ENCODE measurements at places on chromosomes 7 and 10.
A peak's percentile ranks its signal among the peaks of the same experiment; 100 is the strongest.

DNA sequence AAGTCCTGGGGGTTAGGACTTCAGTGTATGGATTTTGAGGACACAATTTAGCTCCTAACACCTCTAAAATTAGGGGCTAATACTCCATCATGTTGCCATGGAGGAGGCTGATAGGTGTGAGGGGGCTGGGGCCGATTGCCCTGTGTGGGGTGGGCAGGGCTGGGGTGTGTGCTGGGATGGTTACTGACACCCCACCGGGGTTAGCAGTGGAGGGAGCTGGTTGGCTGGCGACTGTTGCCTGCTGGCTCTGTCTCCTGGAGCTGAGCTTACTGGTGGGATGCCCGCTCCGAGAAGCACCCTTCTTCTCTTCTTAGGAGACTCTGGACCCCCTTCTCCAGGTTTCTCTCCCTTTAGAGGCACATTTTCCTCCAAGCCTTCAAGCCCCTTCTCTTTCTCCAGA lies 22.2 kb upstream of the SH2D4B start:
- DNase-seq = no peak

GRCh38 chr10:110772454-110773025 lies 99.2 kb upstream of the PDCD4 start:
- no peak for DNase-seq

GRCh38 chr10:112913255-112913654 lies 36.8 kb upstream of the TCF7L2 start:
- no peak for DNase-seq

- DNase-seq = no peak
Measured at GRCh38 chr7:122350701-122351100, 46.2 kb upstream of the FEZF1 start.

GRCh38 chr10:73233883-73234282 lies 13.2 kb downstream of the DNAJC9 start:
- no peak for DNase-seq

GRCh38 chr7:38465956-38466355 lies 165.2 kb downstream of the AMPH start:
- DNase-seq = no peak

DNA sequence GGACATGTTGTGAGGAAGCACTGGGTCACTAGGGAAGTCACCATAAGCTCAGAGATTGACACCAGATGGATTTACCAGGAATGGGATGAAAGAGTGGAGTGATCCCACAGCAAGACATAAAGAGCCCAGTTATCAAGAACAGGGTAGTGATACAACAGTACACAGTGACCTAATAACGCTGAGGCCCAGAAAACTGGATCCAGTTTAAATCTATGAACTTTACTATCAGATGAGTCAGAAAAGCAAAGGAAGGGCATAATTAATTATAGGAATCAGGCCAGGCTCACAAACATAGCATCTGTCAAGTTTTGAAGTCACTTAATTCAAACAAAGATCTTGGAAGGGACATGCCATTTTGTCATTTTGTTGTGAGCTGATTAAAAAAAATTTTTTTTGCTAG lies 73.5 kb downstream of the LRRN3 start:
- no peak for DNase-seq

GRCh38 chr7:36070230-36070629 lies 82.8 kb upstream of the EEPD1 start:
- no peak for DNase-seq

DNA sequence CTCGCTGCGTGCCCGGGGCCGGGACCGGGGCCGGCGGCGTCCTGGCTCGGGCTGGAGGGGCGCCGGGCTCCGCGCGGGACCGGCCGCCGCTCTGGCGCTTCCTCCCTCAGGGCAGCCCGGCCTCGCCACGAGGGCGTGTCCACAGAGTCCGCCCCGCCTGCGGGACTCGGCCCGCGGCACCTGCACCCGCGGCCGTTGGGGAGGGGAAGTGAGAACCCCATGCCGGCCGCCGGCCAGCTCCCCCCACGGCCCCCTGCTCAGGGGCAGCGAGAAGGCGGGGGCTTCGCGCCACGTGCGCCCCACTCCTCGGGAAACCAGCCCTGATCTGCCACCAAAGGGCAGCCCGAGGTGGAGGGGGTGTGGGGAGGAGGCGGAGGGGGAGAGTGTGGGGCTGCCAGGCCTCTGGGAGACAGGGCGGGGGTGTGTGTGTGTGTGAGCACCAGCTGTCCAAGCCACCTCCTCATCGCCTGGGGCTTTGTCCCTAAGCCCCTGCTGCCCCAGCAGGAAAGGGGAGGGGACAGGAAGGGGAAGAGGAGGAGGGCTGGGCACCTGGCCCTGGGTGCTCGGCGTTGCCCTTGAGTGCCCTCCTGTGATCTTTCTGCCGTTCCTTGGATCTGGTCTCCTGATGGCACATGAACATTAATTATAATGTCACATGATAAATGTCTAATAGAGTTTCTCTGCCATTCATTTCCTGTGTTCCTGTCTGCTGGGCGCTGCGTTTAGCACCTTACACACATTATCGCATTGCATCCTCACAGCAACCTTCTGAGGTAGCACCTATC lies at the start of gene PIK3AP1:
Gene PIK3AP1 (minus strand): TSS at position 93 of the 785 bp plus-strand sequence. CDS start 120 bp downstream, outside the sequence.
- peak; percentile 1 for DNase-seq

GRCh38 chr10:133176546-133176945 lies 16.5 kb downstream of the KNDC1 start:
- DNase-seq = no peak

- no peak for DNase-seq
Measured at GRCh38 chr10:112230325-112230988, 46.9 kb upstream of the GPAM start.

DNA sequence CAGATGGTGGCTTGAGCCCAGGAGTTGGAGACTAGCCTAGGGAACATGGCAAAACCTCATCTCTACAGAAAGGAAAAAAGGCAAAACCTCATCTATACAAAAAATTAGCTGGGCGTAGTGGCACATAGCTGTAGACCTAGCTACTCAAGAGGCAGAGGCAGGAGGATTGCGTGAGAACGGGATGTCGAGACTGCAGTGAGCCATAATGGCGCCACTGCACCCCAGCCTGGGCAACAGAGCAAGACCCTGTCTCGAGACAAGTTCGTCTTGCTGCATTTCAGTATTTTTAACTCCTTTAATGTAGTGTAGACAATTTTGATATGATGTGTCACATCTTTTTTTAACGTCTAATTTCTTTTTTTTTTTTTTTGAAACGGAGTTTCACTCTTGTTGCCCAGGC lies 31.4 kb upstream of the KMT2C start:
- no peak for DNase-seq

DNA sequence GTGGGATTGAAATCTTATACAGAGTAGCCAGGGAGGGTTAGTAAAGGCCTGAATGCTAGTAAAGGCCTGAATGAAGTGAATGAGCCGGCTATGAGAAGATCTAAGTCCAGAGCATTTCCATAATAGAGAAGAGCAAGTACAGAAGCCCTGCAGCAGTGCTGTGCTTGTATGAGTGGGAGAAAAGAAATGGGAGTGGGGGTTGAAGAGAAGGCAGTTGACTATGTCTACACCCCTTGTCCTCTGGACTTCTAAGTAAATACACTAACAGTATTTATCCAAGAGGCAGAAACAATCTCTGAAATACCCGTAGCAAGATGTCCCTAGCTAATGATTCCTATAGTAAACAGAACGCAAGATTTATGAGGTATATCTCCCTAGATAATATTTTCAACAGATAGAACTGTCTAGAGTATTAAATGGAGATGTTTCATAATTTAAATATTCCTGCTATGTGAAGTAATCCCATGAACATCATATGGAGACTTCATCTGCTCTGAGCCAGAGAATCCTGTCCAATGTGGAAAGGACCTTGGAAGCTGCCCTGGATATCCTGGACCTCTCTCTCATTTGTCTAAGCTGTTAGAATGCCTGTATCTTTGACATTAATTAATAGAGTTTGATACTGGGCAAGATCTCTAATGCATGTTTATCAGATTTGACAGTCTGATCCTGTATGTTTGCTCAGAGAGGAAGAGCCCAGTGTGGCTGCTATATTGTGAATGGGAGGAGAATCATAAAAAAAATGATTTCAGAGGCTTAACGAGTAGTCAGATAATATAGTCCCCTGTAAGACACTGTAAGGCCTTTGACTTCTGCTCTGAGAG lies 171.6 kb downstream of the LRRN3 start:
- DNase-seq = no peak

DNA sequence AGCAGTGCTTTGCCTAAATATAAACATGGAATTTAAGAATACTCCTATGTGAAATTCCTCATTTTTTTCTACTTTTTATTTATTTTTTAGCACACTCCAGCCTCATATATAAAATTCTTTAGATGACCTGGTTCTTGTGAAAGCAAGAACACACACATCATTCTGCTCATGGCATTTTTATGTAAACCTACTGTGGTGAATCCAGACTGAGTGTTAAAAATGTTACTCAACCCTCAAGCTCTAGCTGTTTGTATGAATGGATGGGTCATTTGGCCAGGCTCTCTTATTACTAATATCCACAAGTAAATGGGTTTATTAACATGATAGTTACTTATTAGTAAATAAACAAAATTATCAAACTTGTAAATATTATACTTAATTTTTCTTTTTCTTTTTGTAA lies 551.7 kb upstream of the LRRN3 start:
- DNase-seq = no peak

GRCh38 chr10:90430186-90430585 lies 427.7 kb downstream of the HTR7 start:
- no peak for DNase-seq

DNA sequence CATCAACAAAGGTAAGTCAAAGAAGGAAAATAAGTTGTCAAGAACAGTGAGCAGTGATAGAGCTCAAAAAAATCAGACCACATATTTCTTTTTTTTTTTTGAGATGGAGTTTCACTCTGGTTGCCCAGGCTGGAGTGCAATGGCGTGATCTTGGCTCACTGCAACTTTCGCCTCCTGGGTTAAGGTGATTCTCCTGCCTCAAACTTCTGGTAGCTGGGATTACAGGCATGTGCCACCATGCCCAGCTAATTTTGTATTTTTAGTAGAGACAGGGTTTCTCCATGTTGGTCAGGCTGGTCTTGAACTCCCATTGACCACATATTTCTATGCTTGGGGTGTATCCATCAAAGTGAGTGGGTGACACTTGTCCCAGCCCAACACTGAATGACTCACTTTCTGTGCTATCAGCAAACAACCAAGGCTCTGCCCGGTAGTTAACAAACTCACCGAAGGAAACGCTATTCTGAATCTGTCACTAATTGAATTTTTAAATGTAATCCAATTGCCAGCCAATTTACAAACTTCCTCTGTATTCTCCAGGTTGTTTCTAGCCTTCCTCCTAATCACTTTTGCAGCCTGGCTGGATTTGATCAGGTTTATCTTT lies 19.6 kb upstream of the SMNDC1 start:
- no peak for DNase-seq

GRCh38 chr7:44769776-44770294 lies 21.2 kb downstream of the ZMIZ2 start:
- DNase-seq = no peak

DNA sequence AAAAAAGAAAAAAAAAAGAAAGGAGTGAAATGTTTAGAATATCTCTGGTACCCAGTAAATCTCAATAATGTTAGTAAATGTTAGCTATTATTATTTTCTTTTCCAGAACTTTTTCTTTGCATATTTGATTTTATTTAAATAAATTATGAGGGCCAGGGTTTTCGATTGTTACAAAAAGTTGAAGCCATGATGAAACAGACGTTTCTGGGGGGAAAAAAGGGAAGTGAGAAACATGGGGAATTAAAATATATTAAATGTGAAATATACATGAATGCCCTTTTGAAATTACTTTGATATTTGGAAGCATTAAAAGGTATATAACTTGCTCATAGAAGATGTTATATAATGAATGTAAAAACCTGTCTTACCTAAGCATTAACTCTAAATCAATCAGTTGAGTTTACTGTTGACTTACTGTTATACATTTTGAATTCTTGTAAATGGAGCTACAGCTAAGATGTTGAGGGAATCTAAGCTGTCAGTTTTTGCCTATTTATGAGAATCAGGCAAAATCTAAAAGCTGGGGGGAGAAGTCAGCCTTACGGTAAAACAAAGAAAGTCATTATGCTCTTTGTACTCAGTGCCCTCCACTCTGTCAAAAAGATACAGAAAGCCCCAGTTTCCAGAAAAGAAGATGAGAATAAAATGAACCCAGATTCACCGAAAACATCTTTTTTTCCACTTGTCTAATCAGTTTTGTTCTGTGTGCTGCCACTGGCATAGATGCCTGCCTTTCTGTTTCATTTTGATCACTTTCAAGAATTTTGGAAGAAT lies 30.0 kb upstream of the KDM7A start:
- DNase-seq = no peak

GRCh38 chr10:3955493-3955892 lies 170.5 kb upstream of the KLF6 start:
- no peak for DNase-seq

DNA sequence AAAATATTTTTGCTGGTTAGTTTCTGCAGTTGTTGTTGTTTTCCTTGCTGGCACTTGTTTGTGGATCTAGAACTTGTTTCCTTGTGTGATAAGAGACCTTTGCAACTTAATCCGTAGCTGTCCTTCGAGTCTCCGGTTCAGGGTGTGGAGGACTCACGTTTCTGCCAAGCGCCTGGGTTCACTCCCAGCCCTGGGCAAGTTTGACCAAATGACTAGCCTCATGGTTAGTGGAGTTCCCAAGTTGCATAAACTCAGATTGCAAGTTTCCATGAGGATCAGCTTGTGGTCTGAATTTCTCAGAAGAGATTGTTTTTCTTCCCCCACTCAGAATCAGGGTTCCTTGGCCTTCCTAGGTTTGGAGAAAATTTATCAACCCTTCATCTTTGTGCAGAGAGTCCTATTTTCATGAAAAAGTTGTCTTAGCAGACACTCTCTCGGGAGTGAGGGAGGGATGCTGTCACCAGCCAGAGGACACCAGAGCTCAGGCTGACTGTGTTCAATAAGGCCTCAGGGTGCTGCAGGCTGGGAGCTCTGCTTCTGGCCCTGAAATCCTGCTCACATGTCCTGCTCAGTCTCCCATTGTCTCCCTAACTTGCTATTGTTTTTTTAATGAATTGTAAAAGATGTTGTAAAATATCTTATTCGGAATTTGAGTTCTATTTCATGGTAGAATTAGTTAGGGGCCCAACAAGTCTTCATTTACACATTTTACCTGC lies 377.7 kb upstream of the KLF6 start:
- DNase-seq = no peak

DNA sequence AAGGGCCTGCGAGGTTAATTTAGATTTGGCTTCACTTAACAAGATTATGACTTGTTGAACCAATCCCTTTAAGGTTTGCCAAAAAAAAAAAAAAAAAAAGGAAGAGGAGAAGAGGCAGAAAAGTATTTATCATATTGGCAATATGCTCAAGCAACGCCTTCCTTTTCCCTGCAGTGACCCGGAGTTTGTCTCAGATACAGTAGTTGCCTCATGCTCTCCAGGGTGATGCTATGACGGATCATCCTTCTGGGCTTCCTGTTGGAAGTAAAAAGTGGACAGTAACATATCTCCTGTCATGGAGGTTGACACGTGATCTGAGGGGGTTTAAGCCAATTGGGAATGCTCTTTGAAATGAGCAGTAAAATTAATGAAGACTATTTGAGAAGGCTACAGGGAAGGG lies 117.3 kb downstream of the BMPER start:
- no peak for DNase-seq

GRCh38 chr10:106919871-106920282 lies 244.6 kb downstream of the SORCS1 start:
- DNase-seq = no peak

- DNase-seq = no peak
Measured at GRCh38 chr7:118311121-118311836, 86.8 kb downstream of the ANKRD7 start.

GRCh38 chr7:1544178-1544895 lies 11.7 kb downstream of the TMEM184A start:
- no peak for DNase-seq

GRCh38 chr7:28542410-28542809 lies 130.1 kb downstream of the CREB5 start:
- DNase-seq = no peak

- DNase-seq = no peak
Measured at GRCh38 chr7:153327683-153328082, 568.1 kb downstream of the ACTR3B start.

Data from stimulated activated CD4-positive, alpha-beta T cell treated with anti-CD3 and anti-CD28 coated beads, Interleukin-15, amount 100 ng/mL, for 48 hours (primary cell).